ENCODE measurements at places on chromosomes 2 and 18. TPM values are rescaled to one million over a fixed set of nuclear protein-coding genes. Genes with fewer than 3 reads are reported as not detected.

The TMEM185B gene
- total RNA-seq, result 29.5 TPM

The UPP2 gene
- total RNA-seq, result not detected

The LIMS4 gene
- 1.5 TPM for total RNA-seq

The MDH1B gene
- 0.49 TPM for total RNA-seq

The PLA2R1 gene
- total RNA-seq, result 24.3 TPM

The TFCP2L1 gene
- total RNA-seq, result 32.7 TPM

The IL36A gene
- 2.7 TPM for total RNA-seq

The VSNL1 gene
- 19.2 TPM for total RNA-seq

The LHCGR gene
- total RNA-seq, result not detected

The ALPP gene
- not detected for total RNA-seq

The SALL3 gene
- total RNA-seq, result 7.4 TPM

The POU3F3 gene
- total RNA-seq, result not detected

The LYPD1 gene
- total RNA-seq, result not detected

The KCNF1 gene
- total RNA-seq, result not detected

The CRYGB gene
- total RNA-seq, result not detected

The SNTG2 gene
- 11.8 TPM for total RNA-seq

The BMP10 gene
- not detected for total RNA-seq

The AOX1 gene
- total RNA-seq, result 84.5 TPM

The SLC25A12 gene
- total RNA-seq, result 26.0 TPM

The CCDC142 gene
- 41.3 TPM for total RNA-seq

The CACNB4 gene
- total RNA-seq, result 4.9 TPM

The CTLA4 gene
- total RNA-seq, result 7.9 TPM

The TIMM21 gene
- 25.0 TPM for total RNA-seq

The FAM161A gene
- 2.5 TPM for total RNA-seq

The USP34 gene
- 117 TPM for total RNA-seq

The ANKRD30B gene
- total RNA-seq, result not detected

The GAREM2 gene
- 4.4 TPM for total RNA-seq

The TMEM17 gene
- total RNA-seq, result 0.98 TPM

The HOXD8 gene
- 10.3 TPM for total RNA-seq

The FKBP1B gene
- total RNA-seq, result 14.2 TPM

The ANKRD36B gene
- total RNA-seq, result 53.0 TPM

The PSMA8 gene
- total RNA-seq, result not detected

The LYPD6 gene
- total RNA-seq, result 0.25 TPM

The GKN2 gene
- not detected for total RNA-seq

The ELOA2 gene
- total RNA-seq, result not detected

The HK2 gene
- total RNA-seq, result 5.4 TPM

The RIT2 gene
- not detected for total RNA-seq

Measured in vagina (tissue), 2 donors.